ENCODE measurements at places on chromosomes 2 and 18.

DNA sequence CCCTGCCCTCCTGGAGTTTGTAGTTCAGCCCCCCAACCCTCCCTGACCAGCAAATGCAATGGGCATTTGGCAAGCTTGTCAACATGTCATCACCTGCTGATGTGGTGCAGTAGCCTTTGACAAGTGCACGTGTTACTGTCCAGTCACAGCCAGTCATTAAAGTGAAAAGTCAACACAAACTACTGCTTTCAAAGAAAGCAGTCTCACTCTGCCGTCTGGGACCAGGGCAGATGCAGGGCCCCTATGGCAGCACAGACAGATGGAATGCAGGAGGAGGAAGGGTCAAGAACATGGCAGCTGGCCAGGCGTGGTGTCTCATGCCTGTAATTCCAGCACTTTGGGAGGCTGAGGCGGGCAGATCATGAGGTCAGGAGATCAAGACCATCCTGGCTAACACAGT, 222.4 kb upstream of the OSR1 start:
- DNase-seq = no peak

DNA sequence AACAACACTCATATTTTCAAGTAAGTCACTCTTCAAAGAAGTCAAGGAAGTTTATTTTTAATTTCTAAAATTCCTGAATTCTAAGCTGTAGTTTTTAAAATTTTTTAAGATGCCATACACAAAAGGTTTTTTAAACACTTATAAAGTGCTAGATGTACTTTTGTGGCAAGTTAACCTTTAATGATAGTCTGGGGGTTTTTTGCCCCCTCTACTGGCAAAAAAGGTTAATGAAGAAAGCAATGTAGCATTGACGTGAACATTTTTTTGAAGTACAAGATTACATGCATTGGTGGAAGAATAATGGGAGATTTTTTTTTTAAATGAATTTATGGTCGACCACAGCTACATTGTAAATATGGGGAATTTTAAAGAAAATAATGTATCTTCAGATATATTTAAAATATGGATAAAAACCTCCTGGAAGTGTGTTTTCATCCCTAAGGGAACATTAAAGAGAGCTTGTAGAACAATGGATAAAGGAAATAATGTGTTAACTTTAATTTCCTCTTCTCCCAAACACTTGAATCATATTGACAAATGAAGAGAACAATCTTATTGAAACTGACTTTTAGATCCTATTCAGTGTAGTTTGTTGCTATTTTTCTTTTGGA, 12.6 kb downstream of the ITPRID2 start:
- DNase-seq = peak; percentile 49

DNA sequence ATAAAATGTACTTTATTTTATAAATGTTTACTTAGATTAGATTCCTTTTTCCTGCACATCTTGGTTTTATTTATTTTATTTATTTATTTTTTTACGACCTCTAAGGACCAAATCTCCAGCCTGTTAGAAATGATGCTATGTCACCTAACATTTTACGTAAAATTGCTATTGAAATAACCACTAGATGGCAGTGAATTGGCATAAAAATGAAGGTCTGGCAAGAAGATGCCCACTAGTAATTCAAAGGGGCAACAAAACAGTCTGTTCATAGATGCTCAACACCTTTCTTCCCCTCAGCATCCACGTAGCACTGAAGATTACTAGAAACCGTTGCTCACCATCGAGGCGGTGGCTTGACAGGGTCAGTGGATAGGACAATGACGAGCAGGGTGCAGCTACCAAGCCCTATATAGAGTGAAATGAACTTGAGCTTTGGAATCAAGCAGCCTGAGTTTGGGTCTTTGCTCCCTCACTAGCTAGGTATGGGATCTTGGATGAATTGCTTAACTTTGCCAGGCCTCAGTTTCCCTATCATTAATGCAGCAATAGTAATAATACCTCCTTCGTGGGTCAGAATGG, 128.7 kb upstream of the L3MBTL4 start:
- peak; percentile 6 for DNase-seq

GRCh38 chr2:78127424-78127823, 605.2 kb upstream of the LRRTM4 start:
- no peak for DNase-seq

DNA sequence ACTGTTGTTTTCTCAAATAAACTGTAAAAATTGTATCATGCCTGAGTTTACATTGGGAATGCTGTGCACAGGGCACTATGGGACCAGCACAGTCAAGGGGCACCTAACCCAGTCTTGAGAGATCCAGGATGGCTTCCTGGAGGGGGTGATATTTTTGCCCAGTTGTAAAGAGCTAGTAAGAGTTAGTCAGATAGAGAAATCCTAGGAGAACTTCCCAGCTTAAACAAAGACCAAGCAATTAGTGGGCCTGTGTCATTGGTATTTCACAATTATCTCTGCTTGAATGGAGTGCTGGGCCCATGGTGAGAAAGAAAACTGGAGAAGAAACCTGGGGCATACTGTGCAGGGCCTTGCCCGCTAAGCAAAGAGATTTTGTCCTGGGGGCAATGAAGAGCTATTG, 12.2 kb downstream of the XDH start:
- DNase-seq = no peak
